ENCODE measurements at places on chromosomes 7 and 10.

DNA sequence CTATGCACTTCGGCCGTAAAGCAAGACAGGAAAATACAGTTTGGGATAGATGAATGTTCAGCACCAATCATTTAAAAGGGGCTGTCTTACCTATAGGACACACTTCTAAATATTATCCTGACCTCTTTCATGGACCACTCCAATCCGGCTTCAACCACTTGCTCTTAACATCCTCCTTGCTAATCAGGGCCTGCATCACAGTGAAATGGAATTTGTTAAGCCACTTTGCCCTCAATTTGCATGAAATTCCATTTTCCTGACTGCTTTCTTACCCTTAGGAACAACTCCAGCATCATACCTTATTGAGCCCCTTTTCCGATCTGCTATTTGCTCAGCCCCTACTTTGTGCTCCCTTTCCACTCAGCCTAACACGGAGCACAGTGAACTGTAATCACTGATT lies 667.3 kb downstream of the PHTF2 start:
- no peak for DNase-seq

- no peak for DNase-seq
Measured at GRCh38 chr10:112308125-112308502, 24.9 kb downstream of the TECTB start.

DNA sequence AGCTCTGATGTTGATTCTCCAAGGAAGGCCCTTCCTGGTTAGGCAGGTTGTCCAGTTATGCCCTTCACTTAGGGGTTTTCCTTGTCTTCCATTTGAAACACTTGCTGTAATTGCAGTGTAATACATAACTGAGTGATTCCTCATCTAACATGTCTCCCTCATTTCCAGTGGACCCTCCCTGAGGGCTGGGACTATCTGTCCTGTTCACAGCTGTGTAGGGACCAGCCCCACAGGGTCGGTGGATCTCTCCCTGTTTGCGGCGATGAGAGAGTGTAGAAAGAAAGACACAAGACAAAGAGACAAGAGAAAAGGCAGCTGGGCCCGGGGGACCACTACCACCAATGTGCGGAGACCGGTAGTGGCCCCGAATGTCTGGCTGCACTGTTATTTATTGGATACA lies 135.9 kb upstream of the EEPD1 start:
- no peak for DNase-seq

- DNase-seq = no peak
Measured at GRCh38 chr7:23709081-23709750, 803 bp upstream of the STK31 start.

GRCh38 chr10:17414484-17414883 lies 39.9 kb downstream of the ST8SIA6 start:
- no peak for DNase-seq

DNA sequence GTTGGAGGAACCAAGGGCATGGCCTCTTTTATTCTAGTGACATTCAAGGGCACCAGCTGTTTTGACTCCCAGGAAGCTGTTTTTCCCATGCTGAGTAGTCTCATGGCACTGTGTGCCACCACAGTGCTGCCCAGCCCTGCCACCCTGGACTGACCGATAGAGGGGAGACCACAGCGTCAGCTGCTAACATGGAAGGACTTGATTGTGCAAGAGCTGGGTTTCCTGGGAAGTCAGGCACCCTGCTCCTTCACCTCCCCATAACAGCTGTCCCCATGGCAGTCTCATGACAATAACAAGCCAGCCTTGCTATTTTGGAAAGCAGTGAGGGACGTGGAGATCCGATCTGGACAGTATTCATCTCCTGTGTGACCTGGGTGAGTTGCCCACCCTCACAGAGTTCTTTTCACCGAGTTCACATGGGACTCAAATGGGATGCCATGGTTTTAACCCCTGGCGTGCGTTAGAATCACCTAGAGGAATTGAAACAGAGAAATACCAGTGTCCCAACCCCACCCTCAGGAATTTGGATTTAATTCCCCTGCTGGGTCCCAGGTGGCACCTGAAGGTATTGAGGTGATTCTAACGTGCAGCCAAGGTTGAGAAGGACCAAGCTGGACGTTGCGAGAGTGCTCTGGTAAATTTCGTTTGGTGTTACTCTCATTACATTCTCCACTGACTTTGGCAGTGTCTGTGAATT lies 174.8 kb downstream of the CELF2 start:
- DNase-seq = peak; percentile 48

Data from inflammatory macrophage treated with lipopolysaccharide for 4 hours (primary cell).